ENCODE measurements at places on chromosomes 4 and X. TPM values are rescaled to one million over a fixed set of nuclear protein-coding genes. Genes with fewer than 3 reads are reported as not detected.

DNA sequence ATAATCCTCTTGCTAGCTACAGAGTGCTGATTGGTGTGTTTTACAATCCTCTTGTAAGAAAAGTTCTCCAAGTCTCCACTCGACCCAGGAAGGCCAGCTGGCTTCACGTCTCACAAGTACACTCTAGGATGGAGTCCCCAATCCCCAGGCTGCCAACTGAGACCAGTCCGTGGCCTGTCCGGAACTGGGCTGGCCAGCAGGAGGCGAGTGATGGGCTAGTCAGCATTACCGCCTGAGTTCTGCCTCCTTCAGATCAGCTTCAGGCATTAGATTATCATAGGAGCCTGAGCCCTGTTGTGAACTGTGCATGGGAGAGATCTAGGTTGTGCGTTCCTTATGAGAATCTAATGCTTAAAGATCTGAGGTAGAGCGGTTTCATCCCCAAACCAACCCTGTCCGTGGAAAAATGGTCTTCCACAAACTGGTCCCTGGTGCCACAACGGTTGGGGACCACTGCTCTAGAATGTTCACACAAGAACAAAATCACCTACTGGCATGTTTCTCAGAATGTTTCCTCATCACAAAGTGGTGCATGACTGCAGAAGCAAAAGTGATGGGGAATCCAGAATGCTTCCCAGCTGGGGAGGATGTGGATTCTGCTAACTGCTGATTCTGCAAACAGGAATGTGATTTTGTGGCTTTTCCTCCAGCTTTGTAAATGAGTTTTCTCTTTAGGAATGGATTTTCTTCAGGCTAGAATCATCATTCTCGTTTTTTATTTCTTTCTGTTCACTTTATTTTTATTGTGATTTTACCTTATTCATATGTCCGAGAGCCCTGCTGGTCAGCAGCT is 40.9 kb downstream of the SEPTIN11 start:
- H3K4me3 ChIP-seq, result peak overlapping the region; percentile 52
- DNase-seq, result no peak
- peaks cover 57% of the 10 kb centered on the region for H3K4me1 ChIP-seq
- H3K36me3 ChIP-seq, result peaks cover 14% of the 10 kb centered on the region
- H3K27me3 ChIP-seq, result peaks cover 50% of the 10 kb centered on the region
- no peak overlapping the region for H3K27ac ChIP-seq

Gene PALLD
- total RNA-seq, result 3.7 TPM

DNA sequence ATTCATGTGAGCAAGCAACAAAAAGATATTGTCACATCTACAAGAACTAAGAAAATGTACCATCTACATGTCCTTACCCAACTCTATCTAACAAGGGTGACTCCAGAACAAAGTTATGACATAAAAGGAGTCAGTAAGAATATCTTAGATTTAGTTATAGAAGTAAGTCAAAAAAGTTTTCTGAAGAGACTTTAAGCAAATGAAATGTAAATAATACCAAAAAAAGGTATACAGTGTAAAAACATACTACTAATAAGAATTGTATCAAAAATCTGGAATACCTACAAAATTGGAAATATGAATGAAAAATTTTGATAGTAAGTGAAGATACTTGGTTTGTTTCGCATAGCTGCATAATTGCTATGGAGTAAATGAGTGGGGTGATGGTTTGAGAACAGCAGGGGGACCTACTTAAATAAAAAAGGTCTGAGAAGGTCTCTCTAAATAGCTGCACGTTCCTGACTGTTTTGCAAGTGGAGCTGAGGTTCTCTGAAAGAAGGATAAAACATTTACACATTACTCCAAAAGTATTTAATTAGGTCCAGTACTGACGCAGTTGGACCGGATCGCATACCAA is 51.0 kb upstream of the ENPP6 start:
- H3K4me3 ChIP-seq, result peak overlapping the region; percentile 83
- peaks cover 78% of the 10 kb centered on the region for H3K4me1 ChIP-seq
- peak; percentile 37 for DNase-seq
- peaks cover 3% of the 10 kb centered on the region for H3K36me3 ChIP-seq
- H3K27me3 ChIP-seq, result no peaks in the 10 kb centered on the region
- peak overlapping the region; percentile 99 for H3K27ac ChIP-seq

GRCh38 chr4:168978001-168978700 is 31.9 kb downstream of the CBR4 start:
- no peak overlapping the region for H3K4me3 ChIP-seq
- H3K27ac ChIP-seq, result no peak overlapping the region
- no peaks in the 10 kb centered on the region for H3K27me3 ChIP-seq

Gene PPEF2
- total RNA-seq, result 0.29 TPM

DNA sequence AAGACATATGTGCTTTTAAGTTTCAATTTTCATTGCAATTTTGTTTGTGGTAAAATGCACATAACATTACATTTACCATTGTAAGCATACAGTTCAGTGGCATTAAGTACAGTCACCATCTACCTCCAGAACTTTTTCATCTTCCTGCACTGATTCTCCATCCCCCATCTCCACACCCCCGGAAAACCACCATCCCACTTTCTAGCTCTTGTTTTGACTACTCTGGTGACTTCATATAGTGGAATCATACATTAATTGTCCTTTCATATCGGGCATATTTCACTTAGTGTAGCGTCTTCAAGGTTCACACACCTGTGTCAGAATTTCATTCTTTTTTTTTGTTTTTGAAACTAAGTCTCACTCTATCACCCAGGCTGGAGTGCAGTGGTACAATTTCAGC is 143.5 kb downstream of the GPR143 start:
- DNase-seq, result peak; percentile 44
- H3K4me3 ChIP-seq, result no peak overlapping the region
- H3K27me3 ChIP-seq, result no peaks in the 10 kb centered on the region
- H3K27ac ChIP-seq, result no peak overlapping the region

DNA sequence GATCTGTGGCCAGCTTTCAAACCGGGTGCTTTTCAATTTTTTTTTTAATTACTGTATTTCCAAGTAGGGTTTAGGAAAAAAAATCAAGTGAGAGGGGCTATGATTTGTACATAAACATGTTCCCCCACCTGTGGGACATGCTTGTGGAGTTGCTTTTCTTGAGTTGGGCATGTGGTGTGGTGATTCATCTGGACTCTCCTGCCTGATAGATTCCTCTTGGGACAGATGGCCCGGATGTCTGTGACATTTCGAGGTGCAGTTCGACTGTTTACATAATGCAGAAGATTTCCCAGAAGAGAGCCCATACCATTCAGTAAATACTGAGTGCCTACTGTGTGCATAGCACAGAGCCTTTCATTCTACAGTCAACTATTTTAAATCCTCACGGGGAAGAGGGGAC is 49.9 kb downstream of the DOCK11 start:
- peaks cover 5% of the 10 kb centered on the region for H3K4me1 ChIP-seq
- H3K27me3 ChIP-seq, result no peaks in the 10 kb centered on the region
- DNase-seq, result no peak
- H3K4me3 ChIP-seq, result no peak overlapping the region

GRCh38 chr4:113760094-113760794 is 1.3 kb downstream of the CAMK2D start:
- peak; percentile 66 for DNase-seq
- peaks cover 17% of the 10 kb centered on the region for H3K36me3 ChIP-seq

- H3K4me3 ChIP-seq, result no peak overlapping the region
- no peaks in the 10 kb centered on the region for H3K27me3 ChIP-seq
- no peaks in the 10 kb centered on the region for H3K36me3 ChIP-seq
- DNase-seq, result no peak
- H3K27ac ChIP-seq, result no peak overlapping the region
- H3K4me1 ChIP-seq, result no peaks in the 10 kb centered on the region
Measured at GRCh38 chr4:6020613-6021012, 2.4 kb upstream of the C4orf50 start.

GRCh38 chr4:121138039-121138825 is 25.9 kb downstream of the TNIP3 start:
- H3K27me3 ChIP-seq, result no peaks in the 10 kb centered on the region
- peak overlapping the region; percentile 67 for H3K27ac ChIP-seq
- H3K36me3 ChIP-seq, result peaks cover 40% of the 10 kb centered on the region
- H3K4me3 ChIP-seq, result peak overlapping the region; percentile 14

DNA sequence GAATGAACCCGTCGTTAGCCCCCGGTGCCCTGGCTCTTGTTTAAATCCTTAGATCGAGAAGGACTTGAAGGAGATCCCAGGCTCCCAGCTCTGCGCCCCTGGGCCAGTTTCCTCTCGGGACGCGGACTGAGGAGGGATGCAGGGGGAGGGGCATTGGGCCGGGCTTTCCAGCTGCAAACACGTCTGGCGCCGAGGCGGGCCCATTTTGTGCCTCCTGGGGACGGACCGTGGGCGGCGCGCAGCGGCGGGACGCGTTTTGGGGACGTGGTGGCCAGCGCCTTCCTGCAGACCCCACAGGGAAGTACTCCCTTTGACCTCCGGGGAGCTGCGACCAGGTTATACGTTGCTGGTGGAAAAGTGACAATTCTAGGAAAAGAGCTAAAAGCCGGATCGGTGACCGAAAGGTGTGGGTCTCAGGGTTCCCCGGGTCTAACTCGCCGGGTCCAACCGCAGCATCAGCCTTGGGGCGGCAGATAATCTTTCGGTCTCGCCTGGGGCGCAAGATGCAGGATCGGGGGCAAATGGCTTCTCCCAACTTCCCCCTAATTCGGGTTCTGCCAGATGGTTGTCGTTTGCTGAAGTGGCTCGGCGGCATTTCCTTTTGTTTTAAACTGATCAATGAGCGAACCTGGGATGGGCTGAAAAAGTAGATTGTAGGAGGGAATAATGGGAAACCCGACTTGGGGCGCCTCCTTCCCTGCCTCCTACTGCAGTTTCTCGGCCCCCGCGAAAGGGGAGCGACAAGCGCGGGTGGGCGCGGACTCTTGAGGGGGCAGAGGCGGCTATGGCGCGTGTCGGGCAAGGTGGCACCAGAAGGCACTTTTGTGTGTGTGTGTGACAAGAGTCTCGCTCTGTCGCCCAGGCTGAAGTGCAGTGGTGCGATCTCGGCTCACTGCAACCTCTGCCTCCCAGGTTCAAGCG is 2.9 kb downstream of the PDGFRA start:
- H3K4me3 ChIP-seq, result no peak overlapping the region
- H3K4me1 ChIP-seq, result peaks cover 24% of the 10 kb centered on the region
- peaks cover 76% of the 10 kb centered on the region for H3K27me3 ChIP-seq
- DNase-seq, result no peak
- H3K36me3 ChIP-seq, result no peaks in the 10 kb centered on the region

Gene TEX13A
- total RNA-seq, result not detected

GRCh38 chrX:3771766-3772165 is 58.3 kb upstream of the PRKX start:
- no peak overlapping the region for H3K27ac ChIP-seq
- peaks cover 1% of the 10 kb centered on the region for H3K4me1 ChIP-seq
- no peak overlapping the region for H3K4me3 ChIP-seq
- DNase-seq, result no peak

GRCh38 chrX:36986231-36986630 is 21.9 kb upstream of the FAM47C start:
- peaks cover 2% of the 10 kb centered on the region for H3K36me3 ChIP-seq
- H3K4me3 ChIP-seq, result no peak overlapping the region
- no peak for DNase-seq
- peaks cover 3% of the 10 kb centered on the region for H3K4me1 ChIP-seq
- H3K27ac ChIP-seq, result no peak overlapping the region
- H3K27me3 ChIP-seq, result peaks cover 4% of the 10 kb centered on the region

Gene RGN
- not detected for total RNA-seq

DNA sequence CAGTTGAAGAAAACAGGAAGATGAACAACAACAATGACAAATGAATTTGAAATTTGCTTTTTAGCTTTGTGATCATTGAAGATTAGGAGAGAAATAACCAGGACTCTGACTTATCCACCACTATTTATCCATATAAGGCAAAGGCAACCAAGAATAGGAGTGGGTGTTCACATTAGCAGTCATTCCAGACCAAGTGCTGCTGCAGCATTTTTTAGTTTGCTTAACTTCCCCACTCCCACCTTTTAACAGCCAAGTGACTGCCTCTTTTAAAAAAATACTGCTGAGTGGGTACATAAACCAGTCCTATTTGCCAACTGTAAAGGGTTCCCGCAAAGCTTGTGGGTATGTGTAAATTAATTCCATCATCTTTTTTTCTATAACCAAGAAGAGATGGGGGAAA is 230.9 kb downstream of the IQCM start:
- H3K36me3 ChIP-seq, result no peaks in the 10 kb centered on the region
- H3K27ac ChIP-seq, result no peak overlapping the region
- H3K4me1 ChIP-seq, result no peaks in the 10 kb centered on the region

- peaks cover 11% of the 10 kb centered on the region for H3K36me3 ChIP-seq
- H3K4me3 ChIP-seq, result no peak overlapping the region
- no peak for DNase-seq
- peaks cover 3% of the 10 kb centered on the region for H3K4me1 ChIP-seq
- no peaks in the 10 kb centered on the region for H3K27me3 ChIP-seq
Measured at GRCh38 chrX:139920316-139920715, 12.5 kb downstream of the ATP11C start.

GRCh38 chr4:55517526-55518229 is 29.0 kb downstream of the CLOCK start:
- DNase-seq, result no peak
- no peaks in the 10 kb centered on the region for H3K27me3 ChIP-seq
- peaks cover 3% of the 10 kb centered on the region for H3K4me1 ChIP-seq
- peaks cover 24% of the 10 kb centered on the region for H3K36me3 ChIP-seq
- H3K4me3 ChIP-seq, result no peak overlapping the region

Gene MAGEA2
- not detected for total RNA-seq

Gene HPGDS
- 0.41 TPM for total RNA-seq

DNA sequence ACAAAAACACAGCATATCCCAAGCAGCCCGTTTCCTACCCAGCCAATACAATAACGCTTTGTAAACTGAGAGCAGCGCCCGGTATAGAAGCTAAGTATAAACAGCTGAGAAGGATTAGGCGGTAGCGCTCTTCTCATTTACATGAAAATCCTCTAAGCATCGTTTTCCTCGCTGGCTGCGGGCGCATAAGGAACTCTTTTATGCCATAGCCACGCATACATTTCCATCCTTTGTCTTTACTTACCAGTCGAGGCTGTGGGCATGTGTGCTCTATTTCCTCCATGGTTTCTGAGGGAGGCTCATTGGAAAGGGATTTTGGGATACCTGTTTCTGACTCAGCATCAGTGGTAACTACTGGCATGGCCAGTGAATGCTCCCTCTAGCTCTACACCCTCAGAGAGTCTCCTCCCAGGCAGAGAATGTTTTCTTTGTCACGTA is 383 bp downstream of the PCYT1B start:
- H3K27ac ChIP-seq, result no peak overlapping the region
- no peaks in the 10 kb centered on the region for H3K36me3 ChIP-seq
- H3K27me3 ChIP-seq, result peaks cover 22% of the 10 kb centered on the region
- peak overlapping the region; percentile 56 for H3K4me3 ChIP-seq
- DNase-seq, result no peak

DNA sequence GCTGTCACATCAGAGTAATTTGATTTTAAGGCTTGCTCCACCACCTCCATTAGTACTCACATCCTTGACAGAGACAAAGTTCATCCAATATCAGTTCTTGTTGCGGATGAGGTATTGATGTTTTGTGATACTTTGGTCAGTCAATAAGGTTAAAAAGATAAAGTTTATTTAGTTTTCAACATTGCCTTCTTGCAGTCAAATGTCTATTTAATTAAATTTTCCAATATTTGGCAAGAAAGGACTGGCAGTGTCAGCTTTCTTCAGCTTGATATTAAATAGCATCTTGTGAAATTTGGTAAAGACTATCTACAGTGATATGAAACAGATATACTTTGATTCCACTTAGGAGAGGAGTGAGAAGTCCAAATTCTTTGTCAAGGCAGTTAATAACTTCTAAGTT is 493.4 kb downstream of the ADGRL3 start:
- no peaks in the 10 kb centered on the region for H3K36me3 ChIP-seq
- no peaks in the 10 kb centered on the region for H3K4me1 ChIP-seq
- H3K27ac ChIP-seq, result no peak overlapping the region

All from activated CD8-positive, alpha-beta memory T cell treated with anti-CD3 and anti-CD28 coated beads, Interleukin-2, amount 10 ng/mL, durations not matched to agents 7 days and 5 days (primary cell).